ENCODE measurements at places on chromosomes 13 and 19. TPM values are rescaled to one million over a fixed set of nuclear protein-coding genes. Genes with fewer than 3 reads are reported as not detected.

KLK15 gene
- polyA plus RNA-seq = 2.7 TPM

CYP2F1 gene
- not detected for polyA plus RNA-seq

ZNF525 gene
- polyA plus RNA-seq = 3.9 TPM

REEP6 gene
- 60.0 TPM for polyA plus RNA-seq

ERICH6B gene
- not detected for polyA plus RNA-seq

DNA sequence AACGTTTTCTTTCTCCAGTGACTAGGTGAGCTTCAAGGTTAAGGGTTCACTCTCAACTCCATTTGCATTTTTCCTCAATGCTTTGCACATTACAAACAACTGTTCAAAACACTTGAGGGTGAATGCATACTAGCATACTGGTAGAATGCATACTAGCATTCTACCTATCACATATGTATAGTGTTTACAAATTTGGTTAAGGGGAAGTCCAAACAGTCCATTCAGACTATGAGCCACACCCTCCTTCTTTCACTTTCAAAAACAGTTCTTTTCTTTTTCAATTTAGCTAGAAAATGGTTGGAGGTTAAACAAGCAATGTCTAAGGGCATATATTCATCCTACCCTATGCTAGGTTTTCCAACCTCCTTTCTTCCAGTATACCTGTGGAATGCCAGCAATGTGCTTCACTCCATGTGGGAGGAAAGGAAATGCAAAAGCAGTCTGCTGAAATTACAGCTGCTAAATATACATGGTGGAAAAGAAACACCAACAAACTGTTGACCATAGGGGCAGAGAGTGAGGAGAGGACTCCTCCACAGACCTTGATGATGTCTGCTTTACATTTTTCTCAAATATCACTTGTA is 102.6 kb downstream of the DOCK9 start:
- no peak for DNase-seq

DNA sequence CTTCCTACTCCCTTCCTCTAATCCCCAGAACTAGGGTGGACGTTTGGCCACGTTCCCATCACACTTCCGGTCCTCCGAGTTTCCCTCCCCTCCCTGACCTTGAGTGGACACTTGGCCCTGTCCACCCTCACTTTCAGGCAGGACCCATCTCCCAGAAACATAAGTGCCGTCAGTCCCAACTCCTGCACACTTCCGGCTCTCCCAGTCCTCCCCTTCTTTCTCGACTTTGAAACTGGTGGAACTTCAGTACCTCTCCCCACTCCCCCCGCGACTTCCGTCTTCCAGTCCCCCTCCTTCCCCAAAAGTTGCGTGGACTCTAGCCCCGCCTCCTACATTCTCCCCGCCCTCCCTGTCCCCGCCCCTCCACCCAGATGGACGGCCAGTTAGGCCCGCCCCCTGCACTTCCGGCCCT is 278 bp upstream of the ZNF274 start:
- DNase-seq = peak; percentile 95

DNA sequence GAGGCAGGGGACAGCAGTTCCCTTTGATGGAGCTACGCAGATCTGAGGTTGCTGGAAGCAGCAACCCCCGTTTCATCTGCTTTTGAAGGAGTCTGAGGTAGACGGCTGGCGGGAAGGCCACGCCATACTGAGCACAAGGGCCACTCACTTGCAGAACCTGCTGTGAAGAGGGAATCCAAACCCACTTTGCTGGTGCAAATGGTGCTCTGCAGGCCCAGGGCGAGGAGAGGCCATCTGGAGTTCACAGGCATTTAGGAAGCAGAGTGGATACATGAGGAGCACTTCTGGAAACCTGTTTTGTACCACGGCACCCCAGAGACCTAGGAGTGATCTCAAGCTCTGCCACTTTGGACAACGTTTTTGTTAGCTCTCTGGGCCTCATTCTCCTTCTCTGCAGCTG is 227.8 kb downstream of the UQCRFS1 start:
- DNase-seq = no peak

- DNase-seq = no peak
These were observed 5.7 kb downstream of the ACTN4 start for GRCh38 chr19:38653028-38653571.

DNA sequence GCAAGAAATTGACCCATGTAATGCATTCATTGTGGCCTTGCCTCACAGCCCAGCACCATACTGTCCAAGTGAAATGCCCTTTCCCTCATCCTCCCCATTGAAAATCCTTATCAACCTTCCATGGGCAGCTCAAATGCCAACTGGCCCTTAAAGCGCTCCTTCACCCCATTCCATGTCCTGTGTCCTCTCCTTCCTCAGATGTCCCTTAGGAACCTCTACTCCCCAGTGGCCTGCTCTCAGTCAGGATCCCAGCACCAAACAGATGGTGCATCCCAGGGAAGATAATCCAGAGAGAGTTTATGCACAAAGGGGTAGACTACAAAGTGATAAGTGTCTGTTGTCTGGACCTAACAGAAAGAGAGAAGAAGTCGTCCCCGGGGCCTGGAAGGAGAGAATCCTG is 407.4 kb upstream of the ZNF507 start:
- no peak for DNase-seq

- DNase-seq = no peak
These were observed at the start of gene CELF5 for GRCh38 chr19:3224346-3225168. Gene CELF5 (plus strand): TSS chr19:3224661. CDS start chr19:3224740, 79 bp downstream.

DNA sequence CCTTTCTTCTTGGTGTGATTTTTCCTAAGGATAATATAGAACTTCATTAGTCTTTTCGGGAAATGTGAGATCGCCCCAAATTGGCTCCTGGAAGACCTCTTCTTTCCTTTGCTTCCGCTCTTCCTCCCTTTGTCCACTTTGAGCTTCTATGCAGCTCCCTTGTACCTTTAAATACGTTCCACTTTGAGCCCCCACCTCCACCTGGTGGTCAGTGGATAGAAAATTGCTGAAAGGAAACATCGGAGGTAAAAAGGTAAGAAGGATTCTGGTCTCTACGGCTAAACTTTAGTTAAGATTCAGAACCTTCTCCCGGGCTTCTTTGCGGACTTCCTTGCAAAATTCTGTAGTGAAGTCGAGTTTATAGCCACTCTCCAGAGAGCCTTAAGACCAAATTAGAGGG is 55.0 kb upstream of the TM9SF2 start:
- DNase-seq = no peak

GRCh38 chr19:50723069-50723468 is at the start of gene CLEC11A:
Gene CLEC11A (plus strand): TSS chr19:50723364. CDS start chr19:50723526, 162 bp downstream.
- DNase-seq = peak; percentile 89

GRCh38 chr13:103615771-103616170 is 549.6 kb upstream of the SLC10A2 start:
- DNase-seq = no peak

All from kidney (tissue), 22 donors.